NCI-H524 (cell line): ENCODE measurements at places on chromosomes 5 and 9.

GRCh38 chr9:89052470-89053097 lies 61.3 kb downstream of the S1PR3 start:
- peak; percentile 64 for DNase-seq

DNA sequence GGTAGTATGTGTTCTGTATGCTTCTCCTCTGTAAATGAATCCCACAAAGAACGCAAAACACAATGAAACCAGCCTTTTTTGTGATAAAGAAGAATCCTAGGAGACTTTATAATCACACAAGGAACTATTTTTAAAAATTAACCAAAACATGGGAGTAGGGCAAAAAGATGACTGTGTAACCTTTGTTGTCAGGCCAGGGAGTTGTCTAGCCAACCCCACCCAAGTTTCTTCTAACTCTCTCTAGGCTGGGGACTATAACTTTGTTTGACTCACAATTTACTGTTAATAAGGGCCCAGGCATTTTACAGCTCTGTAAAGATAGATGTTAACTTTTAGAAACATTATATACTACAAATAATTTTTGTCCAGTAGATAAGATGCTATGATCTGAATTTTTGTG lies 176.1 kb downstream of the ADAMTS12 start:
- DNase-seq = no peak

DNA sequence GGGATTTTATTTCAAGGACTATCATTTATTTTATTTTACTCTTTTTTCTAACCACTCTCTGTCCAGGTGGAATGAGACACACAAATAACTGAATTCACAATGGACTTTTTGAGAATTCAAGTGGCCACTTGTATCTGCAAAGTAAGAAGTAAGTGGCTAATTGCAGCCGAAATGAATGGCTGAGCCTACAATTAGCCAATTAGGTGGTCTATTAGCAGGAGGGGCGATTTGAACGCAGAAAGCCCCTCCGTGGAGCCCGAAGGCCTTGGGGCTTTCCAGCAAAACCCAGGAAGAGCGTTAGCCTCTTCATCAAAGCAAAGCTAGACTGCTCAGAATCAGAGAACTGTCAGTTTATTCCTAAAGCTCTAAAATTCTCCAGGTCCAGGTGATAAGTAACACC lies 176.9 kb downstream of the EBF1 start:
- DNase-seq = peak; percentile 85

DNA sequence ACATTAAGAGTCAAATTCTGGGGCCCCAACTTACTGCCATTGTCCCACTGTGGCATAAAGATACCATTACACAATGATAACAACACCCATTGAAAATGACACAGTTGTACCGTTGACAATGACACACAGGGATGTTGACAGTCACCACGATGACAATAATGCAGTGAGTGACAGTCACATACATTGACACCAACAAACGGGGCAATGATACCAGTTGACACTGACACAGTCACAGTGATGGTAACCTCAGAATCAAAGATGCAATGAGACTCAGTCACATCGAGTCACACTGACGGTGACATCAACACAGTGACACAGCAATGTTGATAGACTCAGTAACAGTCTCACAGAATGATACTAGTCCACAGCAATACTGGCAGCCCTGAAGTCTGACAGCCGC lies 16.9 kb downstream of the CNTFR start:
- DNase-seq = no peak

DNA sequence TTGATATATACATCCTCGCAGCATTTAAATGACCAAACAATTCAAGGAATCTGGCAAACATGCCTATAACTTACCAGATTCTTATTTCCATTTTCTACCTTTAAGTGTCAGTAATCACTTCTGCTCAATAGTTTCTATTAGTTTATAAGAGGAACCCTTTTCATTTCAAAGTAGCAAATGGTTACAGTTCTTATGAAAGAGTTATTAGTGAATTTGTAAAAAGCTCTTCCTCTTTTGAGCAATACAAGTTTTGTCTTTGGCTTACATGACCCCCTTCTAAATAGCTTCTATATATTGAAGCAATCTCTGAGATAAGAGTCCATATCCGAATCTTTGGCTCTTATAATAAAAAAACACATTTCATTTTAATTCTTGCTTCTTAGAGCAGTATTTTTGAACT lies 42.0 kb downstream of the ELL2 start:
- no peak for DNase-seq

- DNase-seq = no peak
Measured at GRCh38 chr9:14198841-14199455, 115.0 kb downstream of the NFIB start.

DNA sequence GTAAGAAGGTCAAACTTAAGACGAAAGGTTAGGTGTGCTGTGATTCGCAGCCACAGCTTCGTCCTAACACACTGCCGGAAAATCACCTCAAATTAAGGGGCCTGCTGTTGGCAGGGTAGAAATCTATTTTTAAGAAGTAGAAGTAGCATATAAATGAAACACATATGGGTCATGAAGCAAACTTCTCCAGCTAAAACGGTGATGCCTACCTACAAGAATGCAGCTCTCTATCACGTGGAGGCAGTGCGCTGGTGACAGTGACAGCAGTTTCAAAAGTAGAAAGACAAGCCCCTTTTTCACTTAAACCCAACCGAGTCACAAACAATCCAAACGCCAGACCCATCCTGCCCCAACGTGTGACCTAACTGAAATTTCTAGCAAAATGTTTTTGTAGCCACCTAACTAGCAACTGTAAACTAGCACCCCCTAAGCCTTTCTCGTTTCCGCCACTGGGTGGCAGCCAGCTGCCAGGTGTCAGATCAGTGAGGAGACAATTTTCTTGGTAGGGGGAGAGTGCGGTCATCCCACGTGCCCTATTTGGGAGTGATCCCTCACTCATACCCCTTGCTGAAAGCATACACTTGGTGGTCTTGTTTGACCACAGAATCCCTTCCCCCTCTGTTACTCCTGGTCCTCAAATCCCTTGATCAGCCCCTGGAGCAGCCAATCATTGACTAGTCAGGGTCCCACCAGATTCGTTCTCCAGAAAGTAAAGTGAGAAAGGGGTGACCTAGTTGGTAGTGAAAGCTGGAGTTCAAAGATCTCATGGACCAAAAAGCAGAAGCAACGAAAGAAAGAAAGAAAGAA lies 71.8 kb upstream of the MAMDC2 start:
- DNase-seq = peak; percentile 23

DNA sequence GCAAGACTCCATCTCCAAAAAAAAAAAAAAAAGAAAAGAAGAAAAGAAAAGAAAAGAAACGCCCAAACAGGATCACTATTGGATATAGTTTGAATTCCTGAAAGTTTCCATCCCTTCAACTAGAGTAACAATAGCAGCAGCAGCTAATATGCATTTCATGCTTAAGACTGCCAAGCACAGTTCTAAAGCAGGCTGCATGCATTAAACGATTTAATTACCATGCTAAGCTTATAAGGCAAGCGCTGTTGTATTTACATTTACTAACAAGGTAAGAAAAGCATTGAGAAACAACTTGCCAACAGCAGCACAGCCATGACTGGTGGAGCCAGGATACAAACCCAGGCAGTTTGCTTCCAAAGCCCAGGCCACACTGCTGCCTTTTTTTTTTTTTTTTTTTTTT lies 13.0 kb downstream of the TBC1D2 start:
- DNase-seq = no peak

DNA sequence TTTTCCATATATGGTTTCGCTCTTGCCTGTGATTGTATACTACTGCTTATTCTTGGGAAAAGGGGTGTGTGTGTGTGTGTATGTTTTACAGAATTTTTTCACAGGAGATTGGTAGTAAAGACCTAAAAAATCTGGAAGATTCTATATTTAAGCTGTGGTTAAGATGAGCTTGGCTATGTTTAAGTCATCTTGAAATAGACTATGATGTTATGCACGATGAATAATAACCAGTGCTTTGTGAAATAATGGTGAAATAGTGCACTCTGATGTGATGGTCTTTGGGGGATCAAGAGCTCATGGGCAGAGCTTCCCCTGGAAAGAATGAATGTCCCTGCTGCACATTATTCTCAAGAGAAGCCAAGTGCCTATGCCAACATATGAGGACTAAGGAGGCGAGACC lies 301.0 kb downstream of the ACTL7B start:
- DNase-seq = no peak

DNA sequence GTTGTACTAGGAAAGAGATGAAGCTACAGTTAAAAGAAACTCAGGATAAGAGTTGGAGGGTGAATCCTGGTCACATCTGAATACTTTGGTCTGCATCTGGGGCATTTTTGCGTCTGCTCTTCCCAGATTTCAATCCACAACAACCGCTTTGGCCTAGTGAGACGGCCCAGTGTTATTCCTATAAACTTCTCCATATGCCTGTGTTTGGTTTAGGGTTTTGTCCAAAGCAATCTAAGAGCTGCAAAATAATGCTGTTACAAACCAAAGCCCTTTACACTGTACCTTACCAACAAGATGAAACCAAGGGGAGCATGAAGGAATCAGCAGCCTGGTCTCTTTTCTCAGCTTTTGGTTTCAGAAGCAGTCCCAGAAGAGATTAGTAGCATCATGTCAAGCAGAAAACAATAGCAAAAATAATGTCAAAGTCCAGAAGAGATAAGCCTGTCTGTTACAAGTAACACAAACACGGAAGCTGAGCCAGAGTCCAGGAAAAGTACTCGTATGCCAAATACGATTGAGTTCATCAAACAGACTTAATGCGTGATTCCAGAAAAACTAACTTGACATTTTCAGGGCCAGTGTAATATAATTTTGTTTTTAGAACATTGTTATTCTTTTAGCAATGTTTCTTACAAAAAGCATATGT lies 379.9 kb upstream of the ACO1 start:
- no peak for DNase-seq

DNA sequence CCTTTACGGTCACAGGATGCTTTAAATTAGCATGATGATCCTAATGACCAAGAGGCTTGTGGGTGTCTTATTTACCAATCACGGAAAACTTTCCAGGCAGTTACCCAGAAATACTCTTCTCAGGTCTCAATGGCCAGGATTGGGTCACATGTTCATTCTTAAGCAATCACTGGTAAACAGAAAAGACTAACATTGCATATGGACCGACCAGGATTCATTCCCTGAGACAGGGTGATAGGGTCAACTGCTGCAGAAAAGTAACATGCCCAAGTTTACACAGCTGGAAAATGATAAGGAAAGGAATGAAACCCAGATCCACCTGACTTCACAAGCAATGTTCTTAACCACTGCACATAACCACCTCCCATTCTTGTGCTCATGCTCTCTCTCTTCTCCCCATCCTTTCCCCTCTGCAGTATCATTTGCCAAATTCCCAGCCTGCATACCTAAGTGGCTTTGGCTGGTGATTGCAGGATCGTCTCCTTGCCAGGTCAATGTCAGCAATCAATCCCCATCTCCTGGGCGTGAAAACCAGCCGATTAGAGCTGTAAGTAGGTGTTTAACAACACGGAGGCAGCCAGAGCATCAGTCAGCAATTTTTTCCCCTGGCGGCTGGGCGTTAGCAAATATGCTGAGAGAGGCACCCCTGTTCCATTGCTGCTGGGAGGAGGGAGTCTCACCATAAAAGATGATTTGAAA lies 219.4 kb downstream of the NMUR2 start:
- no peak for DNase-seq

- no peak for DNase-seq
Measured at GRCh38 chr5:15620501-15620900, 120.5 kb downstream of the FBXL7 start.

DNA sequence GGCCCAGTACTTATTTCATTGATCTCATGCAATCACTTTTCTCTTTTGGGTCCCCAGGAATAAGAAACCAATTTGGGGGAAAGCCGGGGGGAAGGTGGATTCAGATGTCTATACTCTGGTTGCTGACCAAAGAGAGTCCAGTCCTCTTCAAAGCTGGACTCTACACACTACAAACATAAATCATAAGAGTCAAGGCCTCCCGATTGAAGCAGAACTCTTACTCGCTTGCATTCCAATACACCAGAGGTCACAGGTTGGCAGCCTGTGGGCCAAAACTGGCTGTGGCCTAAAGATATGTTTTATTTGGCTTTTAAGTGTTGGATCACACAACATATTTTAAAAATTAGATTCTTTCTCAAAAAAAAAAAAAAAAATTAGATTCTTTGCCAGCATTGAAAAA lies 311.4 kb upstream of the MSX2 start:
- no peak for DNase-seq

DNA sequence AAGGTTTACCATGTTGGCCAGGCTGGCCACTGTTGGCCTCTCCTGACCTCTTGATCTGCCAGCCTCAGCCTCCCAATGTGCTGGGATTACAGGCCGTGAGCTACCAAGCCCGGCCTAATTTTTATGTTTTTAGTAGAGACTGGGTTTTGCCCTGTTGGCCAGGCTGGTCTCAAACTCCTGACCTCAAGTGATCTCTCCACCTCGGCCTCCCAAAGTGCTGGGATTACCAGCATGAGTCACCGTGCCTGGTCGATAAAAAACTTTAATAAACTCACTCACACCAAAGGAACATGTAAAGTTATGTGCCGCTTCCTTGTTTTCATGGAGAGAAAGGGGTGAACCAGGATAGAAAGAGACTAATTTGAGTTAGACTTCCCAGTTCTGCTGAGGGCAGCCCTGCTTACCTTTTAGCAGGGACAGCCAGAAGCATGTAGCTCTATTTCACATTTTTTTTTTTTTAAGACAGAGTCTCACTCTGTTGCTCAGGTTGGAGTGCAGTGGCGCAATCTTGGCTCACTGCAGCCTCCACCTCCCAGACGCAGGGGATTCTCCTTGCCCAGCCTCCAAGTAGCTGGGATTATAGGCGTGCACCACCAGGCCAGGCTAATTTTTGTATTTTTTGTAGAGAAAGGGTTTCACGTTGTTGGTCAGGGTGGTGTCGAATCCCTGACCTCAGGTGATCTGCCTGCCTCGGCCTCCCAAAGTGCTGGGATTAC lies 11.4 kb upstream of the HAUS6 start:
- no peak for DNase-seq

GRCh38 chr5:38669361-38669880 lies 113.0 kb upstream of the LIFR start:
- no peak for DNase-seq

GRCh38 chr5:140222416-140222815 lies 47.4 kb downstream of the CYSTM1 start:
- no peak for DNase-seq

DNA sequence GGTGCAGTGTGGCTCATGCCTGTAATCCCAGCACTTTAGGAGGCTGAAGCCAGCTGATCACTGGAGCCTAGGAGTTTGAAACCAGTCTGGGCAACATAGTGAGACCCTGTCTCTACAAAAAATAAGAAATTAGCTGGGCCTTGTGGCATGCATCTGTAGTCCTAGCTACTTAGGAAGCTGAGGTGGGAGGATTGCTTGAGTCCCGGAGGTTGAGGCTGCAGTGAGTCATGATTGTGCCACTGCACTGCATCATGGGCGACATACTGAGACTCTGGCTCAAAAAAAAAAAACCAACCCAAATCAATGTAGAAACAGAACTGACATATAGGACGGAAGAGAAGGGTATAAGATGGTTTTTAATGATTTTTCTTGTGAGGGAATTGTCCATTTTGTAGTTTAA lies 27.7 kb downstream of the G3BP1 start:
- no peak for DNase-seq
